ENCODE measurements at places on chromosomes 2 and 18. TPM values are rescaled to one million over a fixed set of nuclear protein-coding genes. Genes with fewer than 3 reads are reported as not detected.

- no peaks in the 10 kb centered on the region for H3K36me3 ChIP-seq
- H3K27me3 ChIP-seq, result no peaks in the 10 kb centered on the region
- no peak overlapping the region for H3K4me3 ChIP-seq
These were observed 72.7 kb upstream of the PPP1CB start for GRCh38 chr2:28678944-28679343.

GRCh38 chr2:117853316-117853715 is 38.8 kb downstream of the DDX18 start:
- peaks cover 16% of the 10 kb centered on the region for H3K27me3 ChIP-seq
- no peaks in the 10 kb centered on the region for H3K4me1 ChIP-seq
- no peaks in the 10 kb centered on the region for H3K36me3 ChIP-seq
- H3K27ac ChIP-seq, result no peak overlapping the region
- no peak for DNase-seq

ASB18 gene
- total RNA-seq, result 0.16 TPM

- H3K4me3 ChIP-seq, result no peak overlapping the region
- no peak for DNase-seq
- H3K4me1 ChIP-seq, result peaks cover 16% of the 10 kb centered on the region
- H3K27me3 ChIP-seq, result no peaks in the 10 kb centered on the region
- H3K27ac ChIP-seq, result no peak overlapping the region
These were observed 2.5 kb upstream of the SP140L start for GRCh38 chr2:230324503-230324902.

GRCh38 chr2:143640826-143641225 is 511.6 kb downstream of the ARHGAP15 start:
- H3K36me3 ChIP-seq, result no peaks in the 10 kb centered on the region
- H3K4me1 ChIP-seq, result no peaks in the 10 kb centered on the region
- H3K27ac ChIP-seq, result no peak overlapping the region
- H3K4me3 ChIP-seq, result no peak overlapping the region
- H3K27me3 ChIP-seq, result no peaks in the 10 kb centered on the region

CNDP1 gene
- total RNA-seq, result not detected

- H3K27me3 ChIP-seq, result no peaks in the 10 kb centered on the region
- peak; percentile 28 for DNase-seq
- H3K36me3 ChIP-seq, result no peaks in the 10 kb centered on the region
- peak overlapping the region; percentile 60 for H3K4me3 ChIP-seq
- peaks cover 84% of the 10 kb centered on the region for H3K4me1 ChIP-seq
These were observed 1.7 kb upstream of the ZNF532 start for GRCh38 chr18:58862851-58863538.

DNA sequence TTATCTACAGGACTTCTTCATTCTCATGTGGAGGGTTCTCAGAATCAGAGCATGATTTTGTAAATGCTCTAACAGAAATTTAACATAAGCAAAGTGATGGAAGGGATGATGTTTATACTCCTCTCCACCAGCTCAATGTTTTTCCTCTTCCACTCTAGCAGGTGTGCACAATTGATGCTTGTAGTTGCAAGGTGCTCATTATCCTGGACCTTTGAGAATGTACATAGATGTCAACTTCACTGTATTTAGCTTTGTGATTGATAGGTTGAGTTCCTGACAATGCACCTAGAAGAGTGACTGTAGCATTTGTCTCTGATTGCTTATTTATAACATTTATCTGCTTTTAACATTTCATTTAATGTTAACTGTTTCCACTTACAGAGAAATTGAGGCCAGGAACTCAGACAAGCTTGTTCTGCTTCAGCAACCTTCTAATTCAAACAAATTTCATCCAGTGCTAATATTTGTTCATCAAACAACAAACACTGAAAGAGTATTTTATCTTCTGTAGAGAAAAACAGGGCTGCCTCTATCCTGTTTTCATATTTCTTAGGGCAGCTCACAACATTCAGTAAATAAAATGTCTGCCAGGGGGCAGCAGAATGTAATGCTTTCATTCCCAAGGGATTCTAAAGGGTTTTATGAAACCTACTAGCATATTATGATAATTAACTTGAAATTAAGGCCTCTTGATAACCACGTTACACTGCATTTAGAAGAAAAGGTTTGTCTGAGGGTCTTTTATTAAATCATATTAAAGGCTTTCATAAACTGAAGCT is 127.9 kb upstream of the NOL4 start:
- no peaks in the 10 kb centered on the region for H3K27me3 ChIP-seq
- no peak overlapping the region for H3K4me3 ChIP-seq
- no peak for DNase-seq
- no peak overlapping the region for H3K27ac ChIP-seq
- no peaks in the 10 kb centered on the region for H3K4me1 ChIP-seq

DNA sequence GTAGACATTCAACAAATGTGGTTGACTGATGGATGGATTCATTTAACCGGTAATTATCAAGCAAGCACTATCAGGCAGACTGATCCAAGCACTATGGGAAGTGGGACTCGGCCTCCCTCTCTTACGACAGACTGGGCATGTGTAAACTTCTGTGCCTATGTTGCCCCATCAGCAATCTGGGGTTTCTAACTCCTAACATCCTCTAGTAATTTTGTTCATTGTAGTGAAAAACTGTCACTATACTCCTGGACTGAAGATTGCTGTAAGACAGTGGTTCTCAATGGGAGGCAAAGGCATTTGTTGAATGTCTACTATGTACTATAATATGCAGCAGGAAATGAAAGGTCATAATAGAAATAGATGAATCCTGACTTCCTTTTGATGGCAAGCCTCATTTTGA is 51.2 kb upstream of the CREB1 start:
- H3K4me3 ChIP-seq, result no peak overlapping the region
- no peak for DNase-seq
- H3K36me3 ChIP-seq, result no peaks in the 10 kb centered on the region
- H3K4me1 ChIP-seq, result peaks cover 9% of the 10 kb centered on the region
- H3K27me3 ChIP-seq, result no peaks in the 10 kb centered on the region

DNA sequence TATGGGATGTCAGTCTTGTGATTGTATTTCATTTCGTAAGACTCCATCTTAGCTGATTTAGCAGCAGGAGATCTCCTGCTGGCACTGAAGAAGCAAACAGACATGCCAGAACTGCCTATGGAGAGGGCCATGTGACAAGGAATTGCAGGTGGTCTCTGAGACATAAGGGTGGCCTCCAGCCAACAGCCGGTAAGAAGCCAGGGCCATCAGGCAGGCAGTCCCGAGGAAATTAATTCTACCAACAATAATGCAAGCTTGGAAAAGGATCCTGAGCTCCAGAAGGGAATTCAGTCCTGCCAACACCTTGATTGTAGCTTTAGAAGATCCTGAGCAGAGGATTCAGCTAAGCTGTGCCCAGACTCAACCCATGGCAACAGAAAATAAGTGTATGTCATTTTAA is 87.1 kb upstream of the DNAJC10 start:
- H3K4me3 ChIP-seq, result no peak overlapping the region
- H3K36me3 ChIP-seq, result no peaks in the 10 kb centered on the region
- no peaks in the 10 kb centered on the region for H3K27me3 ChIP-seq
- no peaks in the 10 kb centered on the region for H3K4me1 ChIP-seq
- no peak overlapping the region for H3K27ac ChIP-seq

- no peaks in the 10 kb centered on the region for H3K27me3 ChIP-seq
- H3K36me3 ChIP-seq, result no peaks in the 10 kb centered on the region
- no peak for DNase-seq
These were observed 140.3 kb upstream of the DDX18 start for GRCh38 chr2:117674172-117674571.

- no peaks in the 10 kb centered on the region for H3K4me1 ChIP-seq
- DNase-seq, result no peak
- no peak overlapping the region for H3K27ac ChIP-seq
- H3K27me3 ChIP-seq, result peaks cover 2% of the 10 kb centered on the region
- H3K4me3 ChIP-seq, result no peak overlapping the region
- no peaks in the 10 kb centered on the region for H3K36me3 ChIP-seq
These were observed 137.7 kb upstream of the CYP1B1 start for GRCh38 chr2:38213619-38214167.

DNA sequence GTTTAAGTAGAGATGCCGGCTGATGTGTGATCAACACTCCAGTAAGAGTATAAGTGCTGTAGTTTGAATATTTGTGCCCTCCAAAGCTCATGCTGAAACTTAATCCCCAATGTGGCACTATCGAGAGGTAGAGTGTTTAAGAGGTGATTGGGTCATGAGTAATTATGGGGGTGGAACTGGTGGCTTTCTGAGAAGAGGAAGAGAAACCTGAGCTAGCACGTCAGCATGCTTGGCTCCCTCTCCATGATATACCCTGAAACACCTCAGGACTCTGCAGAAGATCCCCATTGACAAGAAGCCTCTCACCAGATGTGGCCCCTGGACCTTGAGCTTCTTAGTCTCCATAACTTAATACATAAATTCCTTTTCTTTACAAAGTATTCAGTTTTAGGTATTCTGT is 584.8 kb downstream of the TSN start:
- H3K27me3 ChIP-seq, result no peaks in the 10 kb centered on the region
- no peak overlapping the region for H3K4me3 ChIP-seq
- no peaks in the 10 kb centered on the region for H3K4me1 ChIP-seq

DNA sequence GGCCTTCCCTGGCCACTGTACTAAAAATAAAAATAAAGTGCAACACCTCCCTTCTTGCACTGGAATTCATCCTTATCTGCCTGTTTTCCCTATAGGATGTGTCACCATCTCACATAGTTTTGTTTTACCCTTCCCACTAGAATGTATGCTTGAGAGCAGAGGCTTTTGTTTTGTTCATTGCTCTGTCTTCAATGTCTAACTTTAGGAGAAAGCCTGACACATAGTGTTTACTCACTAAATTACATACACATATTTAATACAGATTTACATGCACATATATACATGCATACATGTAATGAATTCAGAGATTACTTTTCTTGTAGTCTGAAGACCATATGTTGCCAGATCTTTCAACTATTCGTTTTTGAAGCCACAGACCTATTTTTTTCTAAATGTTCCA is 23.0 kb downstream of the CD302 start:
- DNase-seq, result no peak
- H3K4me3 ChIP-seq, result no peak overlapping the region
- no peaks in the 10 kb centered on the region for H3K27me3 ChIP-seq
- H3K27ac ChIP-seq, result no peak overlapping the region

SERPINB4 gene
- not detected for total RNA-seq

UGT1A3 gene
- total RNA-seq, result not detected

DNA sequence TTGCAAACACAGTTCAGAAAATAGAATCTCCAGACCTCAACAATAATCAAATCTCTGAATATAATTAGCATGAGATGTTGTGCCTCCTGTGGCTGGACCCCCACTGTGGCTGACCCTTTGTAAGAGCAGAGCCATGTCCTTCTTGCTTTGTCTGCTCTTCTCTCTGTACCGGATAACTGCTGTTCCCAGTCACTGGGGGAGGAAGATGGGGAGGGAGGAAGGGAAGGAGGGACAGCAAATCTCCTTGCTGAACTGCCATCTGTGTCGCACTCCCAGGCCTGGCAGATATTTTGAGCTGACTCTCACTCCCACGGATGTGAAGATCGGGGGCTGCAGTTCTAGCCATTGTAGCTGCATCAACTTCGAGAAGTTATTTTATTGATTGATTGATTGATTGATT is 319.0 kb upstream of the CXCR4 start:
- H3K27ac ChIP-seq, result no peak overlapping the region
- H3K27me3 ChIP-seq, result no peaks in the 10 kb centered on the region
- DNase-seq, result no peak
- no peak overlapping the region for H3K4me3 ChIP-seq

DNA sequence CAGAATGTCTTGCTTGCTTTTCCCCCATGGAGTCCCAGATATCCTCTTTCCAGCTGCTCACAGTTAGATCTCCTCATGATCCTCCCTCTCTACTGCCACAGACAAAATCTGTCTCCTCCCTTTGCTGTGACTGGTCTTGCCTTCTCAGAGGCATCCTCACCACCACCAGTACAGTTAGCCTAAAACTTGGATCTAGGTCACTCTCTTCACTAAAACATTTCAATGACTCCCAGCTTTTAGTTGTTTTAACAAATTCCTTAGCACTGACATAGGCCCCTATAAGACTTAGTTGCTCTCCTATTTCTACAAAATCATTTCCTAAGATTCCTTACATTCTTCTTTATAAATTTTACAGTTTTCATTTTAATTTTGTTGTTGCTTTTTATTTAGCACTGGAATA is 734.2 kb upstream of the CHAC2 start:
- no peaks in the 10 kb centered on the region for H3K27me3 ChIP-seq
- no peaks in the 10 kb centered on the region for H3K4me1 ChIP-seq
- no peak for DNase-seq
- no peaks in the 10 kb centered on the region for H3K36me3 ChIP-seq

DNA sequence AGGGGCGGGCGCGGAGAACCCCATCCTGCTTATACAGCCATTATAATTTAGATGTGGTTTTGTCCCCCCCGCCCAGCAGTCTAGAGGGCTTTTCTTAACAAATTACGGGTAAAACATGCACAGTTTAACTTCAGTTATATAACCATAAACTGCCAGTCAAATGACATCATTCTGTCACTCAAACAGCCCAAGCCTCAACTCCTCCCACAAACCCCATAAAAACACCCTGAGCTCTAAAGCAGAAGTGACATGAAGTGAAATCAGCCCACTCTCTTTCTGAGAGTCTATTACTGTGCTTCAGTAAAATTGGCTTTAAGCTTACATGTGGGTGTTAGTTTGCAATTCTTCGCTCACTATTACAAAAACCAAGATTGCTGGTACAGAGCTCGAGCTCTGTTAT is 705.1 kb upstream of the GCFC2 start:
- H3K36me3 ChIP-seq, result no peaks in the 10 kb centered on the region
- H3K27ac ChIP-seq, result no peak overlapping the region
- no peak overlapping the region for H3K4me3 ChIP-seq
- no peaks in the 10 kb centered on the region for H3K4me1 ChIP-seq
- no peak for DNase-seq

DNA sequence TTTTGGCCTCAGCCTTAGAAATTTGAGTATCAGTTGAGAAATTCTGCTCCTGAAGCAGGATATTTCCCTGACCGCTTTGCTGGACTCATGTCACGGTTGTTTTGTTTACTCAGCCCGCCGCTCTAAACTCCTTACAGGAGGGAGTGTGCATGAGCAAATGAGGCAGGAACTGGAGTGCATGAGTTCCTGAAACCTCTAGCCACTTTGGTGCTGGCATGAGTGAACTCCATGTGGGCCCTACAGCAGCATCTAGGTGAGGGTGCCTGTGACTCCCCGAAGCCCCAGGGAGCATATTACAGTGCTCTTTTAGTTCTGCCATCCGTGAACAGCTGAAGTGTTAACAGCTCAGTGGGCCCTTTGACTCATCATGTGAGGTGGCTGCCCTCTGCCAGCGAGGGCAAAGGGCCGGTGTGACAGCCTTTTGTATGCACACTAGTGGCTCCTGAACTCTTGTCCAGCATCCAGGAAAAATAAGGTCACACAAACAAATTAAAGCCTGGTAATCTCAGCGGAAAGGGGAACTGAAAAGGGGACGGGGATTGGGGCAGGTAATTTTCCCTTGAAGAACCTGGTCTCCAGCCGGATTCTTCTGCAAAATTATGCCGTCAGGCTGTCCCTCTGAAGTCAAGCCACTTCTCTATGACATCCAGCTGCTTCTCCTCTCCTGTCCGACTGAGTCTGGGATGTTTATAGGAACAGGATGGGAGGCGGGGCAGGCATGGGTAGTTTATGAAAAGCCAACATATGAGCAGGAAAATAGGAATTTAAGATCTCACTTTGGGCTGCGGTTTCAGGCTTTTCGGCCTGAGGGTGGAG is 1668.7 kb downstream of the SUCLG1 start:
- no peaks in the 10 kb centered on the region for H3K4me1 ChIP-seq
- no peak overlapping the region for H3K27ac ChIP-seq
- DNase-seq, result no peak
- no peaks in the 10 kb centered on the region for H3K36me3 ChIP-seq
- no peak overlapping the region for H3K4me3 ChIP-seq
